RKO (cell line): ENCODE measurements at places on chromosomes 2 and 18.

DNA sequence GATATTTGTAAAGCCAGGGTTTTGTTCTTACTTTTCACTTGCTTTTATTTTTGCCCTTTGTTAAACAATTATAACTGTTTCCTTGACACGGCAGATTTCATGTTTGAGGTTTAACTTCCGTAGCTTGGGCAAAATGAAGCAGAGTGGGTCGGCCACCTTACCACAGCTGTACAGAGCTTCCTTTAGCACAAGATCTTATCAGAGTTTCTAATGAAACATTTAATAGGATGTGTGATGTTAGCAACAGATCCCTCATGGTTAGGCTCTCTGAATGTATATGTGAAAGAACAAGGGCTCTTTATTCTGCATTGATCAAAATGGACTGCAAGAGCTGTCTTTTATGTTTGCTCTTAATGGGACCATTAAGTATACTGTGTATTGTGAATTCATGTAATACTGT lies 22.3 kb downstream of the RNF125 start:
- no peak for DNase-seq

DNA sequence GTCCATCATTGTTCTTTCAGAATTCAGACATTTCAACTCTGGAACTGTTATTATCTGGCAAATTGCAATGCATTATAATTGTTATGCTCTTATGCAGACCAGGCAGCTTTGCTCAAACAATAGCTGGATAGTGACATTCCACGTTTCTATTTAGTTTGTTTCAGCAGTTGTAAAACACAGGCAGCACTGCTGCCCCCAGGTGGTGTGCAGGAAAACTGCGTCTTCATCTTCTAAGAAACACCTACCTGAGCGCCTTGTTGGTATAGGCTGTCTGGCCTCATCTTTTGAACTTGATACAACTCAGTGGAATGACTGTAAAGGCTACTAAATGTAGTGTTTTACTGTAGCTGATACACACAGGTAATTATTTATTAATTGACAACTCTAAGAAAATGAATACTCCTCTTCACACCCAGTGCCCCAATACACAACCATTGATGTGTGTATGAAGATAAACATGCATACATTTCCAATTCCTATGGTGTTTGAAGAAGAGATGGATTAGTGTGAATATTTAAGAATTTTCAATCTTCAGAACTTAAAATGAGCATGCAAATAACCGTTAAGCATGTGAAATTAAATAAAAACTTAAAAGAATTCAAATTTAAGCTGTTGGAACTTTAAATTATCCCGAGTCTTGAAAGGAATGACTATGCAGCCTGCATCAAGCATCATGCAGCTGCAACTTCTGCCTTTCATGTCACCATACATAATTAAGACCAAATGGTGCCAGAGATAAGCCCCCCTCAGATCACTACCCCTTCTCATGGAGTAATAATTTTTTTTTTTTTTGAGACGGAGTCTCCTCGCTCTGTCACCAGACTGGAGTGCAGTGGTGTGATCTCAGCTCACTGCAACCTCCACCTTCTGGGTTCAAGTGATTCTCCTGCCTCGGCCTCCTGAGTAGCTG lies 85.6 kb downstream of the CD8B2 start:
- peak; percentile 40 for DNase-seq

DNA sequence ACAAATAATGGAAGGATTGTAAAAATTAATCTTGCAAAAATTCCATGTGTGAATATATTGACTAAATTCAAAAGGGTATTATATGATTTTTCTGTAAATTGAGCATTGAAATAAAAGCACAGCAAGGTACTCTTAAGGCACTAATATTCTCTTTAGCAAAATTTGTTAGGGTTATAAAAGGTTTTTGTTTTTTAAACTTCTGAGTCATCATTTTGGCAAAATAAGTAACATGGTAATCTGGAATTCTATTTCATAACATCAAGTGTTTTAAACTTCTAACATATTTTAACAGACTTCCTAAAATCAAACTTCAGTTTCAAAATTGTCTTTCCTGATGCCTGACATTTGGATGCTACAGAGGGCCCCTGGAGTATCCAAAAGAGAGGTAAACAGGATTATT lies 12.5 kb upstream of the INPP4A start:
- no peak for DNase-seq

DNA sequence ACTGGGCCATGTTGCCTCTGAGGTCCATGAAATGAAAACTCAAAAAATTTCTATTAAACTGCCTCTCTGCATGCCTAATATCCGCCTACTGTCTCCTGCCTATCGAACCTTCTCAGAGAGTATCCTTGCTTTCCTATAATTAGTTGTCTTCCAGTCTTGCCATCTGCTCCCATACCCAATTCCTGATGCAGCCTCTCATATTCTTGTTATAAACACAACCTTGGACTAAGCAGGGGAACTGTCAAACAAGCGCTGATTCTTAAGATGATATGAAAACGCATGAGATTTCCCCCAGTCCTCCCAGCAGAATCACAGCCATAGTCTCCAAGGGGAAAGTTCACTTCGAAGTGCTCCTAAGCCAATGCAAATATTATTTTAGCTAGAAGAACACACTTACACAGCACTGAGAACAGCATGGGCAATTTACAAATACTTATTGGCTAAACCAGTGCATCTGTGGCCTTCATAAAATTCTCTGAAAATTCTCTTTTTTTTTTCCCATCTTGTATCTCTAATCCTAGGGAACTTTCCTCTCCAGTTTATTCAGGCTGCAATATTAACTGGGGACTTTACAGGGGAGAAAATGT lies 471.6 kb downstream of the MBD2 start:
- no peak for DNase-seq

DNA sequence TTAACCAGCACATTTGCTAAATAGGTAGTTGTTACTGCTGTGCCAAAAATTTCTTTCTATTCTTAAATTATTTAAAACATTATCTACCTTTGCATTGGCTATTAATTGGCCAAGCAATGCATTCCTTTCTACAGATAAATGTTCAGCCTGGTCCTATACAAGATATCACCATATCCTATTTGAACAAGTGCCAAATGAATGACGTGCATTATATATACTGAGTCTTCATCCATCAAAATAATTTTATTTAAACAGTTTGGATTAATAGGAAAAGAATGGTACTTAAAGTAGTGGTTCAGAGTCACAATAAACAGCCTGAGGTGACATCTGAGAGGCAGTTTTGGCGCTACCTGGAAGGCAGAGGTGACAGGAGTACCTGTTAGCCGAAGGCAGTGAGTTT lies 230.1 kb upstream of the EPAS1 start:
- DNase-seq: no peak

DNA sequence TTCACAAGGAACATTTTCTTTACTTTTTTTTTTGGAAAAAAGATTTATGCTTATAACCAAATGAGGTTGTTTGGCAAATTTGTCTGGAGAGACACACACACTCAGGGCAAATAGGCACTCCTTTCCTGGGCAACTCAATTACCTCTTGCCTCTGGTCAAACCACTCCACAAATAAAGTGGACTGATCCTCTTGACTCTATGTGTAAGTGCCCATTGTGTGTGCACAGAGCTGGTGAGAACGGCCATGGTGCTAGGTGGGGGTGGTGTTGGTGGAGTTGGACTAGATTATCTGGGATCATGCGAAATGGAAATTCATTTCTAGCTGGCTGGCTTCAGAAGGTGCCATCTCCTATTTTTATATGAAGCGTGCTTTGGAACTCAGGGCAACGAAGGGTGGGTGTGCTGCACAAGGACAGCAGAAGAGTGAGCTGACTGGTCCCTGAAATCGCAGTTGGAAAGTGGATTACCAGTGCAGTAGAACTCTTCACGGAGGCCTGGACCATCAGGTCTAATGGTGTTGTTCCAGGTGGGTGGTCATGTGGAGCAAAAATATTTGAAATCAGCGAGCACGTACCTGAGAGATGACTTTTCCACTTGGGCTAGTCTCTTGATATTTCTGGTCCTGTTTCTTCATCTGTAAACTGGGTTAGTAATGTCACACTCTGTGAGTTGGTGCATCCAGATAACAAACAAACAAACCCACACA lies 149.9 kb downstream of the RPIA start:
- DNase-seq: no peak

DNA sequence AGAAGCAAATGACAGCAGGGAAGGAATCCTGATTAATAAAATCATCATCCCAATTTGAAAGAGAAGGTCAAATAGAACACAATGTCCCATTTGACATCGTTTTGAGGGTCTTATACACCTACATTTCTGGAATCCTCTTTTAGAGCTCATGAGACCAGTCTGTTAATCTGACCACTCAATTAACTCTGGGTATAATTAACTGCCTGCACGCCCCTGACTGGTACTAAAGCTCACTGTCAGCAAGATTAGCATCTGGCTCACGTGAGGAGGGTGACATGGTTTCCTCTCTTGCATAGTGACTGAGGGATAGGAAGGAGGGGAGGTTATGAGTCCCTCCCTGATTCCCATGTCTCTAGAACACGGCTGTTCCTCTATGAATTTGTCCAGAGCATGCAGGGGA lies 124.3 kb downstream of the ICOS start:
- DNase-seq: no peak

DNA sequence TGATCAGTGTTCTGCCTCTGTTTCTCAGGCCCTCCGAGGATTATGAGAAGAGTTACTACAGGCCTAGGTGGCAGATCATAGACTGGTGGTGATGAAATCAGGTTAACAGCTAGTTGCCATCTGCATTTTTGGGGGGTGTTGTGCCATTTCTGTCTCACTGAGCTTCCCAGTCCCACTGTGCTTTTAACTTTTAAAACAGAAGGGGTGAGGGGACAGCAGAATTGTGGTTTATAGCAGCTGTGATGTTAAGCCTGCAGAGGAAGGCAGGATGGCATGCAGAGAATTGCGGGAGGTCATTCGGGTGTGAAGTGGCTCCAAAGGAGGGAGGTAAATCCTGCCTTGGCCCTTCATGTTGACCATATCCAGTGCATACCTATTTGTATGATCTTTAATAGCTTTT lies 5.0 kb downstream of the CAB39 start:
- no peak for DNase-seq

DNA sequence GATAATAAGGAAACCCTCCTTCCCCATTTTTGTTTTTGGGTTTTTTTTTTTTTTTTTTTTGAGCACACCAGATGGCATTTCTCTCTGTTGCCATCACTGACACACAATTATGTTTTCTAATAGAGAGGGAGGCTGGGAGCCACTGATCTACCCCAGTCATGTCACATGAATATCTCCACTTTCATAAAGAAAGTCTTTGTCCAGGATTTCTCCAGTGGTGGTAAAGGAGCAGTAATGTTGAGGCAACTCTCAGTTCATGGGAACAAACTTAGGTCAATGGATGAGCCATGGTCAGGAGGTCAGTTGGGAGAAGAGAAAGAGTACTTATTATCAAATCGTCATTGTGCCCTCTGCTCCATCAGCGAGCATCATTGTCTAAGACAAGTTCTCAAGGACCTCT lies 603.7 kb downstream of the ARHGAP15 start:
- DNase-seq: no peak

DNA sequence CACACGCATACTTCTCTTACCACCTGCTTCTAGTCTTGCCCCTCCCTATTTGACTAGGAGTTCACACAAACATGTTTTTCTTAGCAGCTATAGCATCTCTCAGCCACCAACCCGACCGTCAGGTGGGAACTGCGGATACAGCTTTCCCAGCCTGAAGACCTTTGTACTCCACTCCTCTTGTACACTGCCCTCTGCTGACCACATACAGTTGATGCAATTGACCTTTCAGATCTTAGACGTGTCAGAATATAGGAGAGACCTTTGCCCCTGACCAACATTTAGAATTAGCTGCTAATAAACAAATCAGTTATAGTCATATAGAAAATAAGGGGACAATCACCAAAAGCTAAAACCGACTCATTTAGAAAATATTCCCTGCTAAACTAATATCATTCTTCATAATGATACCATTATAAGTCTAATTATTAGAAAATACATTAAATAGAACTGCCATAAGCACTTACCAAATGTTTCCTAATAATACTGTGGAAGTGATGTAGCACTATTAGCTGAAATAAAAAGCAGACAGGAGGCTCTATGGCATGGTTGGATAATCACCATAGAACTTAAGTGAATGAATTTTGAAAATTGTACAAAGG lies 208.4 kb downstream of the RAD51AP2 start:
- peak; percentile 66 for DNase-seq

- peak; percentile 59 for DNase-seq
Observed at GRCh38 chr2:74481961-74482800, 617 bp downstream of the CCDC142 start.

GRCh38 chr2:189614585-189614984 lies 34.0 kb upstream of the SLC40A1 start:
- DNase-seq: no peak

GRCh38 chr2:223989206-223989855 lies 32.1 kb downstream of the MRPL44 start:
- DNase-seq: no peak

- DNase-seq: no peak
Observed at GRCh38 chr18:74579496-74580065, 18.1 kb upstream of the ZNF407 start.

- DNase-seq: no peak
Observed at GRCh38 chr18:39480494-39481195, 1915.0 kb upstream of the CELF4 start.

DNA sequence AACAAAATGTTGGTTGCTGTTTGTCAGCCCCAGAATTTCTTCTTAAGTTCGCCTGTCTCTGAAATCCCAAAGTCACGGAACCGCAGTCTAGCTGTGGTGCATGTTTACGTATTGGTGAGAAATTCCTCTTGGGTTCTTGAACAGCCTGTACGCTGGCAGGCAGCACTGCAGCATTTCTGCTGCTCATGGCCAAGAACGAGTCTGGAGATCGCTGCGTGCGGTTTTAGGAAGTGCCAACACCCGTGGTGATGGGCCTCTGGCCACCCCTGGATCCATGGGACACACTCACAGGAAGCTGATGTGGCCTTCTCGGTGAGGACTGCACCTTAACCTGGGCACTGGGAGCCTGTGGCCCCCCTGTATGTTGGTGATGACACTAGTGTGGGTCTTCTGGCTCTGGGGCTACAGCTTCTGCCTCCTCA lies 23.7 kb downstream of the ASB1 start:
- DNase-seq: no peak

DNA sequence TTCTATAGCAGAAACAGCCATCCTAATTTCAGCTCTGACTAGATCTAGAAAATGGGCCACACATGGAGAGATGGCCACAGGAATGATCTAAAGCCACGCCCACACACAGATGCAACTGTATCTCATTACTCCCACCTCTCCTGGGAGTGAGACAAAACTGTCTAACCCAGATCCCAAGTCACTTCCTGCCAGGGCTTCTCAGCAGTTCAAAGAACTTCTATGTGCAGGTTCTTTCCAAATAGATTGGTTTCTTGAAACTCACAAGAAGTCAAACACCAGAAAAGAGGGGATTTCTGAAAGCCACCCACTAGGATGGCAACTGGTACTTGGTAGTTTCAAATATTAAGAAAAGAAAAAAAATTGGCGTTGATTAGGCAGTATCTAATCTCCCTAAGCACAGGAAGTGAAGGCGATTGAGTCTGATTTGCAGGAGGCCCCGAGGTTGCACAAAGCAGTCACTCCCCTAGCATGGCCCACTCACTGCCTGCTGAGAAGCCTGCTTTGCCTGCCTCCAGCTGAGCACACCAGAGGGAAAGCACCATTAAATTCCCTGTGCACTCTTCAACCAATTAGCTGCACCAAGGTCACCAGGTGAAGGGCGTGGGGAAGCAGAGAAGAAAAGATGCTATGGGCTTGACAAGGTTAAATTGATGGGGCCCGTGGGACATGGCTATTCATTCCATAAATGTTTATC lies 51.1 kb downstream of the PAPOLG start:
- DNase-seq: no peak

- DNase-seq: no peak
Observed at GRCh38 chr2:96103187-96103601, 13.2 kb downstream of the ADRA2B start.
